ENCODE measurements at places on chromosomes 6 and 20.

- peak overlapping the region; percentile 78 for H3K4me3 ChIP-seq
- no peak for DNase-seq
- no peaks in the 10 kb centered on the region for H3K27me3 ChIP-seq
- H3K27ac ChIP-seq = peak overlapping the region; percentile 93
- H3K36me3 ChIP-seq = no peaks in the 10 kb centered on the region
- peaks cover 33% of the 10 kb centered on the region for H3K4me1 ChIP-seq
Measured at GRCh38 chr6:170554796-170555137, 598 bp downstream of the TBP start.

GRCh38 chr6:158536891-158537798 lies 22.7 kb upstream of the TMEM181 start:
- DNase-seq = no peak
- peaks cover 18% of the 10 kb centered on the region for H3K27me3 ChIP-seq
- no peaks in the 10 kb centered on the region for H3K36me3 ChIP-seq
- H3K4me3 ChIP-seq = no peak overlapping the region
- no peak overlapping the region for H3K27ac ChIP-seq

DNA sequence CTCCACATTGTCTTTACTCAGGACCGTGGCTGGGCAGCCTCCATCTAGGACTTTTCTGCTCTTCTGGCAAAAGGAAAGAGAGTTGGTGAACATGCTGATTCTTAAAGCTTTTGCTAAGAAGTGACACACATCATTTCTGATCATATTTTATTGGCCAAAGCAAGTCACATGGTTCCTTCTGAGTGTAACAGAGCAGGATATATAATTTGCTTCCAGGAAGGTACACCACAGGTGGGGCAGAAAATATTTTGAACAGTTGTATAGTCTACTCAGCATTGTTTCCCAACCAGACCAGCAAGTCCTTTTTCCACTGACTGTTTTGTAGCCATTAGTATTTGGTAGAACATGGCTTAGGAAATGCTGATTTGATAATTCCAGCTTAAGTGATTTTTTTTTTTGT lies 73.5 kb downstream of the AKAP7 start:
- no peak for DNase-seq
- H3K4me3 ChIP-seq = no peak overlapping the region
- no peak overlapping the region for H3K27ac ChIP-seq
- H3K4me1 ChIP-seq = peaks cover 39% of the 10 kb centered on the region
- H3K36me3 ChIP-seq = no peaks in the 10 kb centered on the region
- H3K27me3 ChIP-seq = no peaks in the 10 kb centered on the region

DNA sequence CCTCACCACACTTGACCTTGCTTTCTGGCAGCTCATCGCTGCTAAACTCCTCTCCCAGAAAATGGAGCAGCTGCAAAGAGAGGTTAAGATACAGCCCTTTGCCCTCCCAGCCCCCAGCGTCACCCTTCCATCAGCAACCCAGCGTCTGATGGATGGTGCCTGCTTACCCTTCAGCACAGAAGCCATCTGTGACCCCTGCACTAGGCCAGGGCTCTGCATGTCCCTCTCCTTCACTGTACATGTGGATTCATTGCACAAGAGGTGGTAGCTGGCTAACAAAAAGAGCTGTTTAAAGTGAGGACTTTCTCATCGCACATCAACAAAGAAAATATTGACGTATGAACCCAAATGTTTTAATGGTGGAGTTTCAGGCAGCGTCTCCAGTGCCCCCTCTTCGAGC lies 12.3 kb downstream of the LBP start:
- no peaks in the 10 kb centered on the region for H3K4me1 ChIP-seq
- no peaks in the 10 kb centered on the region for H3K27me3 ChIP-seq
- no peaks in the 10 kb centered on the region for H3K36me3 ChIP-seq
- DNase-seq = no peak
- no peak overlapping the region for H3K4me3 ChIP-seq
- H3K27ac ChIP-seq = no peak overlapping the region

DNA sequence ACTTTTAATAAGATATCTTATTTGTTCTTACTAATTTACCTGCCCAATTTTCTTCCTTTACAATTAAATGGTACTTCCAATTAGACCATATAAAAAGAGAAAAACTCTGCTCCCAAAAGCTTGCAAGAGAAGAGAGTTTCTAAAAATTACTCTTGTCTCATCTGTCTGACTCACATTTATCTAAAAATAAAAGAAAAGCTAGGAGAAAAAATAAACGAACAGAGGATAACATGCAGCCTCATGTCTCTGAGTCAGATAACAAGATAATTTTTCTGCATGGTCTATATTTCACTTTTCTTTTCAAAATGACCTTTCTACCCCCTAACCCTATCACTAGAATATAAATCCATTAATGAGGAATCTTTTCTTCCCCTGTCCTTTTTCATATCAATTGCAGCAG lies 127.2 kb upstream of the TCF21 start:
- no peaks in the 10 kb centered on the region for H3K4me1 ChIP-seq
- no peak overlapping the region for H3K4me3 ChIP-seq
- H3K36me3 ChIP-seq = no peaks in the 10 kb centered on the region
- H3K27me3 ChIP-seq = no peaks in the 10 kb centered on the region

Measured in CD8-positive, alpha-beta memory T cell (primary cell).